Osteocyte (in vitro differentiated cells): ENCODE measurements at places on chromosomes 2 and 18.

GRCh38 chr18:25921677-25922421 is 168.6 kb downstream of the SS18 start:
- no peak for DNase-seq

DNA sequence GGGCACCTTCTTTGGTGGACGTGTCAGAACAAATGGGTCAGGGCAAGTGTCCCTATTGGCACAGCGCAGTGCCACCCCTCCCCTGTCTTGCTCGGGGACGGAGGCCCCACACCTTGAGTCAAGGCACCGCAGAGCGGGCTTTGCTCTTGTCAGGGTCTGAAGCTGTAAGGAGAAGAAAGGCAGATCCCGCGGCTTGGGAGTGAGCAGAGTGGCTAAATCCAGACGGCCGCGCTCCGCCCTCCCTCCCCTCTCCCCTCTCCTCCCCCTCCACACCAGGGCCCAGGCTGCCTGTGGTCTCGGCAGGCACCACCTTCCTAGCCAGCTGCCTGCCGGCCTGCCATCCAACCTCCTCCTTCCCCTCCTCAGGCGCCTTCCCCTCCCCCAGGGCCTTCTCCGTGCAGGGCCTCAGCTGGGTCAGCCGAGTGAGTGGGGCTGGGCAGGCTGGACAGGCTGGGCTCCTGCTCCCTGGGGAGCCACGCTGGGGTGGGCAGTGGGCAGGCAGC is 25.8 kb downstream of the SPEG start:
- peak; percentile 95 for DNase-seq

- no peak for DNase-seq
These were observed 154.9 kb downstream of the MYO3B start for GRCh38 chr2:170332676-170333402.

DNA sequence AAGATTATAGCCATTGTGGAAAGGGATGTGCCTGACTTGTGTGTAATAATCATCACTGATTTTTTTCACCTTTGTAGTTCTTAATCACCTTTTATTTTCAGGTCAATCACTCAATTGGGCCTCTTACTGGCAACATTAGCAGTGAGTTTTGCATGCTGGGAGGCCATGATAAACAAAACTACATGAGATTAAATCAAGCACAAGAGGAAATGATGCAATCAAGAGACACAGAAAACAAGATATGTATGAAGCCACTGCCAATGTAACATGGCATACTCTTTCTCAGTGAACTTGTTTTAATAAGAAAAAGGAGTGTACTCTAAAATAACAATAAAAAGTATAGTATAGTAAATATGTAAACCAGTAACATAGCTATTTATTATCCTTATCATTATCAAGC is 69.9 kb upstream of the FSIP2 start:
- no peak for DNase-seq

GRCh38 chr18:35477497-35477896 is 20.3 kb downstream of the INO80C start:
- no peak for DNase-seq
